ENCODE measurements at places on chromosomes 1 and 21.

GRCh38 chr1:182135946-182136345 is 74.4 kb upstream of the ZNF648 start:
- no peak for DNase-seq

GRCh38 chr1:228803421-228803820 is 68.1 kb downstream of the RHOU start:
- DNase-seq: no peak

DNA sequence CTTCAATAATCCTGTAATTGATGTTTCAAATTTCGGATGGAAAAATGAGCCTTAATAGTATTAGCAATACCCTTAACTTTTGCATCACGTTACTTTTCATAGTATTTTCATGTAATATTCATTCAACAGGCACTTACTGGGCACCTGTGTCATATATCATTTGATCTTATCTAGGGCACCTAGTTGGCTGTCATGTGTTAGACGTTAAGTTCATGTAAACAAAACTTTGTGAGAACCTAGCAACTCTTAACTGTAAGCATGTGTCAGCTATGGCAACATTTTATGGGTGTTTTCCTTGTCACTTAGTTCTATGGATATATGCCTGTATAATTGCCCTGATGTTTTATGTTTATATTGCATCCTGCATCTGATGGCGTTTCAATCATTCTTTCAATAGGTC is 777 bp downstream of the LAMC2 start:
- DNase-seq: no peak

DNA sequence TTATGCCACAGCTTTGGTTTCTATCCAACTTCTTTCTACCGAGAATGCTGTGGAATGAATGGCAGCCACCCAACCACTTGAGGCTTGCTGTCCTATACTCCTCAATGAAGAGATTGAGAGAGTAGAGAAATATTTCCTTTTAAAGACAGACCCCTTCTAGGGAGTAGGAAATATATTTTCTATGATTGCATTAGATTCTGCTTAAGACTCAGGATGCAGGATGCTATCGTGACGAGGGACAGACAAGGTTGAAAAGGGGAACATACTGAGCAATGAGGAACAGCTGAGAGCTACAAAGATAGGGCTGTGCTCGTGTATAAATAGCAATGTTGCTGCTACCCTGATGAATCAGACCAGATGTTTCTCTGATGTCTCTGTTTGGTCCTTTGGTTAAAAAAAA is 7.1 kb upstream of the RASAL2 start:
- DNase-seq: no peak

GRCh38 chr1:225508538-225509375 is 80.9 kb upstream of the LBR start:
- DNase-seq: peak; percentile 85

DNA sequence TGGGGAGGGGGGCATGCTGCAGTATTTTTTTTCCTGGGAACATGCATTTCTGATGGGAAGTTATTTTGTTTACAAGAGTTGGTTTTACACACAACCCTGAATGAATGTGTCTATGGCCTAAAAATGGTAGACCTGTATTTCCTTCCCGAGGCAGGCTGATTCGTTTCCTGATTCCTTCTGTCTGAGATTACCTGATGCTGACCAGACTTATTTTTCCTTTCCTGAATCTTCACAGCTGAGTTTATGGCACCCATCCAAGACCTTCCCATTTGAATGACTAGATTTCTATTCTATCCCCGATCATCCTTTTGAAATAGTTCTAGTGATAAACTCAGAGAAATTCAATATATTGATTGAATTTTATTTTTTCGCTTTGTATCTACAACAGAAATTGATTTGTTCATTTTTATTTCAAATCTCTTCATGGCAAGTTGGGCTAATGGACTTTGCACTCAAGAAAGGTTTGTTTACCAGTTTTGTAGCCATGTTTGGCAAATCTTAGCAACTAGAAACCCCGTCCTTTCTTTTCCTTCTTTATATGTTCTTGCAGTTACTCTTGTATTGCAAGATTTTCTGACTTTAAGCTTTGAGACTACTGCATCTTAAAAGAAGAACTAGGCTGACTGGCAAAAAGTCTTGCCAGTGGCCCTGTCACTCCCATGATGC is 15.9 kb upstream of the PLEKHM2 start:
- DNase-seq: no peak

DNA sequence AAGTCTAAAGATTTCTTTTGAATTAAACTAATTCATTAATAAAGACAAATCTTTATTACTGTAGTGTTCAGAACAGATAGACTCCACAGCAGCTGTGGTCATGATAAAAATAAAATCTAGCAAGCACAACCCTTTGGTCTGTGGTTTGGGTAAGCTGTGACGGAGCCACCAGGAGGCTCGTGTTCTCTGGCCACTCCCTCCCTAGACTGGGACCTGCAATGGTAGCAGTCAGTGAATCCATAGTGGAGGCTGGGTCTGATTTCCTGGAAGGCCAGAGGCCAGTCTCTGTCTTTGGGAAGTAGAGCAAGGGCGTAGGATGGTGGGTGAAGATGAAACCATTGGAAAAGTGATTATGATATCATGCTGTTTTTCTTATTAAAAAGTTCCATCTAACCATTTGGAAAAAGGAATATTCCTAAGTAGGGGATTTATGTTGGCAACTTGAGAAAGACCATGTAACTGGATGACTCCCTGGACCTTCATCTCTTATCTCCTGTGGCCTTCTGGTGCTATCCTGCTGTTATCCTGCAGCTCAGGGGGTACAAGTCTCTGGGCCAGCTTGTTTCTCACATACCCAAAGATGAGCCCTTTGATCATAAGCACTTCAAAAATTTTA is 39.0 kb downstream of the TENT5C start:
- no peak for DNase-seq

DNA sequence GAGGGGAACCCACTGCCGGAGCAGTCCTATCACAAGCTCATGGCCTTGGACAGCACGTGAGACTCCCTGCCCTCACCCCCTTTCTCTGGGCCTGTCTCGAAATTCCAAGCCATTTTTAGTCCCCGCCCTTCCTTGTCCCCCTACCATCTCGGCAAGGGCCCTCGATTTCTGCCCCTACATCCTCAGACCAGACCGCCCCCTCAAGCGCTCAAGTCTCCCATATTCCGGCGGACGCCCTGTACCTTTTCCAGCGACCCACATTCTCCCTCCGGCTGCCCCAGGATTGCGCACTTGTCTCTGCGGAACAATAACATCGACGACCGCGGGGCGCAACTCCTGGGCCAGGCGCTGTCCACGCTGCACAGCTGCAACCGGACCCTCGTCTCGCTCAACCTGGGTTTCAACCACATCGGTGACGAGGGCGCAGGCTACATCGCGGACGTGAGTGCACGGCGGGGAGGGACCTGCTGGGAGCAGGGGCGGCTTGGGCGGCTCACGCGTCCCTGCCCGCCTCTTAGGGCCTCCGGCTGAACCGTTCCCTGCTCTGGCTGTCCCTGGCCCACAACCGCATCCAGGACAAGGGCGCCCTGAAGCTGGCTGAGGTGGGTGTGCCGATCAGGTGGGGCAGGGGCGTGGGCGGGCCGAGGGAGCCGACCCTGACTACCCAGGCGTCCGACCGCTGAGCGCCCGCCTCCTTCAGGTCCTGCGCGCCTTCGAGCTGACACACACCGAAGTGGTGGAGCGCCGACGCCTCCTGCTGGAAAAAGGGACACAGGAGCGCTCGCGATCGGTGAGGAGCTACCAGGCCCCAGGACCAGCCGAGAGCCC is 7.0 kb downstream of the LRRC71 start:
- DNase-seq: peak; percentile 84

DNA sequence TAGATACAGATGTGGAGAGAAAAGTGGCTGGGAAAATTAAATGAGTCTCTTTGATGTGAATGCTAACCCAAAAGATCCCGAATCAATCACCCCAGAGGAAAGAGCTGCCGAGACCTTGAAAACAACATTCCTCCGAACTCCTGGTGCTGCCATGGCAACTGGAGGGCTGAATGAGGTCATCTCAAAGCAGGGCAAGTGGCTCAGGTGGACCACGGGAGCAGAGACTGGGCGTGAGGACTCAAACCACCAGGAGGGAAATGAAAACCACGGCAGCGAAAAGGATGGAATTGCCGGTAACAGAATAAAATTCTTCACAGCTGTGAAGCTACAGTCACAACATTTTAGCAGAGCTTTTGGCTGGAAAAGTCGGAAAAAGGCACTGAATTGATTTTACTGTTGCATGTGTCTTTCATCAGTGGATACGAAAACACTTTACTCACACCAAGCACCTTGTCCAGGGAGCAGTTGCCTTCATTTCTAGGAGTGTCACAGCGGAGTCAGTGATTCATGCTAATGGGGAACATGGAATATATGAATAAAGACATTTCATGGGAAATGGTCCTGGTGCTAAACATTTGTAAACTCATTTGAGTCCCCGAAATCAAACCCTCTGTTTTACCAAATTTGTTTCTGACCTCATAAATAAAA is 23.2 kb upstream of the BECN2 start:
- peak; percentile 84 for DNase-seq

DNA sequence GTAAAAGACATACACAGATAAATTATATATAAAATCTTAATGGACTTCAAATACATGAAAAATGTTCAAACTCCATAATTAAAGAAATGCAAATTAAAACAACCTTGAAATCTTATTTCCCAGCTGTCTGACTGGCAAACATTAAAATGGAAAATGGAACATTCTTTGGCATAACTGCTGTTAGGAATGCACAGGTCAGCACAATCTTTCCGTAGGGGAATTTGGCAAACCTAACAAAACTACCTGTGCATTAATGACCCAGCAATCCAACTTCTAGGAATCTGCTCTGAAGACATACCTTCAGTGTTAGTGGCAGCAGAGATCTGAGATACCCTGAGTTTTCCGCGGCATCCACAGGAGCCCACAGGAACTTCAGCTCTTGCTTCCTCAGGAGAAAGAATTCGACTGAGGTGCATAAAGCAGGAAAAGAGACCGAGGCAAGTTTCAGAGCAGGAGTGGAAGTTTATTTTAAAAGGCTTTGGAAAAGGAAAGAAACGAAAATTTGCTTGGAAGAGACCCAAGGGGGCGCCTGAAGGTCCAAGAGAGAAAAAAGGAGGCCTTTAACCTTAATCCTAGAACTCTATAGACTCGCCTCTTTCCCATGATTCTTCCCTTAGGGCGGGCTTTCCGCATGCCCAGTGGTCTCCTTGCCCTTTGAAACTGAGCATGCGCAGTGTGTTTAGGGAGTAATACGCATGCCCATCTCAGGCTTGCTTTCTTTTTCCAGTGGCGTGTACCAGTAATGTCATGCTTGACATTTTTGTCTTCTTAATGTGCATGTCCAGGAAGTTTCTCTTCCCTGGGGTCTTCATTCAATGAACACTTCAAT is 24.8 kb downstream of the LYPD8 start:
- DNase-seq: no peak

DNA sequence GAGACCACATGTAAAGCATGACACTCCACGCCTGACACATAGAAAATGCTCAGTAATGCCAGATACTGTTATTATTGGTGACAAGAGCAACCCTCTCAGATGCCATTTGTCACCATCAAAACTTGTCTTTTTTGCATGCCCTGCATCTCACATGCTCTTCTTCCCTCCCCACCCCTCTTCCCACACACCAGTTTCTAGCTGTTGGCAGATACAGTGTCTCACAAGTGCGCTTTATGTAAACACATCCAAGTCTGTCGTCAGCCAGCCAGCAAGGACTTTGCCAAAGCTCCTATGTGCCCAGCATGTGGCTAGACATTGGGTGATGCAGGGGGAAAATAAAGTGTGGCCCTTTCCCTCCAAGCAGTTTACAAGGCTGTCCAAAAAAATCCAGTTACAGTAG is 44.9 kb upstream of the EPHA8 start:
- no peak for DNase-seq

- no peak for DNase-seq
Measured at GRCh38 chr1:234943836-234944402, 184.7 kb downstream of the TOMM20 start.

GRCh38 chr1:154186852-154187501 is 4.9 kb downstream of the TPM3 start:
- DNase-seq: peak; percentile 80

DNA sequence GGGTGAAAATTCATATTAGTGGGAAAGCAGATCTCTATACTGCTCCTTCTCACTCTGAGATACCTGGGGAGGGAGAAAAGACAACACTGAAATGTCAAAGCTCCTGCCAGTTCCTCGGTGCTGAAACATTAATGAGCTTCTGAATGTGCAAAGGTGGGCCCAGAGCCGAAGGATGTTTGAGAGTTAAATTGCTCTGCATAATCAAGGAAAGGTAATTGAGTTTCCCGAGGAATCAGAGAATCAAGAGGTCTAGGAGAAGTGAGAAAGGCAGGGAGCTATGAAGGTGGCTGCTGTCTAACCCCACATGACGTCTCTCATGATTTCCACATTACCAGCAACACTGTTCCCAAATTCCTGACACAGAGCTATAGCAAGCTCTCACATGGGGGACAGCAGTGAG is 346.7 kb downstream of the SMYD3 start:
- no peak for DNase-seq

DNA sequence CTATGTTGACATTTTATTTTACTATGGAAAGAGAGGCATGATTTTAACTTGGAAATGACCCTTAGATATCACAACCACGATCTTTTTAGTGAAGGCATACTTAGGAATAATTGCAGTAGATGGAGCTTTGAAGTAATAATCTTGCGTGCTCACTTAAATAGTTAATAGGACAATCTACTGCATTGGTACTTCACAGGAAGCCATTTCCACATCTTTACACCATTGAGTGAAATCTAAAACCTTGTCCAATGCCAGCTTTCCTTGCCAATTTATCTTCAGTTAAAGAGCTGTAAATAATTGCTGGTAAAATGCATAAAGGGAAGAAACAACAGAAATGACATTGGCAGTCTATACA is 586.3 kb downstream of the ADGRL2 start:
- DNase-seq: no peak

- DNase-seq: no peak
Measured at GRCh38 chr1:3326516-3327388, 127.7 kb upstream of the ARHGEF16 start.

- no peak for DNase-seq
Measured at GRCh38 chr21:16789636-16790035, 723.2 kb upstream of the CXADR start.

GRCh38 chr1:109388884-109389637 is 8.7 kb downstream of the SORT1 start:
- no peak for DNase-seq

GRCh38 chr1:215273838-215274516 is 191.4 kb downstream of the KCNK2 start:
- no peak for DNase-seq
